MCF 10A (cell line): ENCODE measurements at places on chromosomes 3 and 15. TPM values are rescaled to one million over a fixed set of nuclear protein-coding genes. Genes with fewer than 3 reads are reported as not detected.

C3orf20 gene
- 0.15 TPM in 1 of 2 replicates, not detected in the other for total RNA-seq

- H3K27ac ChIP-seq, result no peak overlapping the region
- no peaks in the 10 kb centered on the region for H3K4me1 ChIP-seq
- H3K4me3 ChIP-seq, result no peak overlapping the region
- DNase-seq, result no peak
- H3K27me3 ChIP-seq, result no peaks in the 10 kb centered on the region
Observed at GRCh38 chr15:63905558-63906265, 72.0 kb upstream of the HERC1 start.

DNA sequence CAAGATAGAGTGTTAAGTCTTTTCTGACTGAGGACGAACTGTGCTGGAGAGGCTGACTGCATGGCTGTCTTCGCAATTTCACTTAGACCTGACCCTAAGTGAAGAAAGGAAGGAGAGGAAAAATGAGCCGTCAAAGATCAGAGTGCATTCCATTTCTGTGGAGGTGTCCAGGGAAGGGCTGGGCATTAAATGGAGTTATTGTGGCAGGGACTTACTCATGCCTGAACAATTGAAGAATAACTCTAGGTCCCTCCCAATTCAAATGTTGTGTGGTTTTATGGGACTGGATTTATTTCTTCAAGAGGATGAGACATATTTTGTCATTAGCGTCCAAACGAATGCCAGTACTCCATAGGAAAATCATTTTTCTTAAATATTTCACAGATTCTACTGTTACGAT, 187.3 kb upstream of the CFAP20DC start:
- no peak overlapping the region for H3K27ac ChIP-seq
- H3K27me3 ChIP-seq, result no peaks in the 10 kb centered on the region
- DNase-seq, result no peak
- H3K36me3 ChIP-seq, result no peaks in the 10 kb centered on the region
- H3K4me1 ChIP-seq, result peaks cover 7% of the 10 kb centered on the region

DNA sequence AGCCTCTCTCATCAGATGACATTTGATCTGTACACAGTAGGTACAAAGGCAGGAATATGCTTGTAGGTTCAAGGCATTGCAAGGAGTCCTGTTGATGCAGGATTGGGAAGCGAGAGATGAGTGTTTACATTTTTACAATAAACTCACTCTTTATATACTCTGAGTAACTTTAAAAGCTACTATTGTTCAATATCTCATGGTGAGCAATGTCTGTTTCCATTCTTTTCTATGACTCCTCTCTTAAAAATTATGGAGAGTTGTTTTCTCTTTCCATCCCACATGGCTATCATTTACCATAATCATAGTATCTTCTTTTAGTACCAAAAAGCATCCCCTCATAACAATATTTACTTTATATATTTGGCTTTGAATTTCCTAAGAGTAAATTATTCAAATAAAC, 314.0 kb upstream of the CDIN1 start:
- H3K4me1 ChIP-seq, result no peaks in the 10 kb centered on the region
- no peak overlapping the region for H3K4me3 ChIP-seq
- no peaks in the 10 kb centered on the region for H3K27me3 ChIP-seq
- no peak for DNase-seq
- no peak overlapping the region for H3K27ac ChIP-seq
- peaks cover 5% of the 10 kb centered on the region for H3K36me3 ChIP-seq
